ENCODE measurements at places on chromosomes 1 and 21. TPM values are rescaled to one million over a fixed set of nuclear protein-coding genes. Genes with fewer than 3 reads are reported as not detected.

Gene COL11A1
- total RNA-seq, result 56.6 TPM

Gene SPRR2A
- not detected for total RNA-seq

Gene PGLYRP3
- total RNA-seq, result not detected

Gene AVPR1B
- not detected for total RNA-seq

Gene CLCA4
- total RNA-seq, result not detected

Gene LCE6A
- not detected for total RNA-seq

Gene CFHR2
- not detected for total RNA-seq

Gene ERG
- total RNA-seq, result not detected

All from neural progenitor cell (in vitro differentiated cells).